ENCODE measurements at places on chromosomes 3 and 15.

GRCh38 chr3:8156138-8156537, 345.5 kb upstream of the LMCD1 start:
- DNase-seq, result no peak

DNA sequence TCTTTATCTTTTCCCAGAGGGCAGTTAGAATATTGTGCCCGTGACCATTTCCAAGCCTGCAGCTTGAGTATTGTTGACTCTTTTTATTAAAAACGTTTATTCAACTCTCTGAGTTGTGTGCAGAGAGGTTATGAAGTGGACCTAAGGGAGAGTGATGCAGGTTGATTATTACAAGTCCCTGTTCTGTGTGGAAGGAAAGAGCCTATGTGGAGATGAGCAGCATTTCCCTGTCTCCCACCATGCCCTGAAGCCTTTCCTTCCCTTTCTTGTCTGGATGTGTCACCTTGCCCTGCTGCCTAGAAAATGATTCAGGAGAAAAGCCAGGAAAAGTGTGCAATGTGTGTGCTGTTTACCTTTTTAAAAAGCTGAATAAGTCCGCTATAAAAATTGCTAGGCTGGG, 19.4 kb downstream of the ZPLD1 start:
- DNase-seq, result no peak

- no peak for DNase-seq
Measured at GRCh38 chr3:141218162-141218835, 13.3 kb upstream of the PXYLP1 start.

DNA sequence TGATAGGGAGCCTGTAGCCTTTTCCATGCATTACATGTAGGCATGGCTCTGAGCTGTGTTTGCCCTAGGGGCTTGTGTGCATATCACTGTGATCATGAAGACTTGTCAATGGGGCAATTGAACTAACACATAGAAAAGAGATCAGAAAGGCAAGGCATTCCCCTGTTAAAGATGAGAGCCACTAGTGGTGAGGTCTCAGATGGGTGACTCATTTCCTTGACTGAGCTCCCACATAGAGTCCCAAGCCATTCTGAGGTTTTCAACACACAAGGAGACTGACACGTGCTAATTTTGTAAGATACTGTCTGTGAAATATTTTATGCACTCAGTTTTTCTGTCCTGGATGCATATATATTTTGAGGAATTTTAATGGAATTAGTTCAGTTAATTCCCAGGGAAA, 53.8 kb downstream of the SAMMSON start:
- DNase-seq, result no peak

DNA sequence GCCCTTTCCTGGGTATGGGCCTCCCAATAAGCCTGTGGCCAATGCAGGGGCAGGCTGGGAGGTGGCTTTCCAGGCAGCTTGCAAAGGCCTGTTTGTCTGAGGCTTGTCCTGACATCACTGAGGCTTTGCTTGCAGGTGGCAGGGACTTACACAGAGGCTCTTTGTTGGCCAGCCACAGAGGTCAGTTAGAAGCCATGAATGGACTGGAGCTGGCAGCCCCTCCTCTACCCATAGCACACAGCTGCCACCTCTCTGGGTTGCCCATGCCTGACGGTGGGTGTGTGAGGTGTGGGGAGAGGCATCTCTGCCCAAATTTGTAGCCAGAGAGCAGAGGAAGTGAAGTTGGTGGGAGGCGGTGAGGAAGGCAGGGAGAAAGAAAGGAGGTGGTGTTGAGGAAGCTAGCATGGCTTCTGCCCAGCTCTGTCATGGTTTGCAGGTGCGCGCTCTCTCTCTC, 17.1 kb downstream of the LIMD1 start:
- DNase-seq, result peak; percentile 35

DNA sequence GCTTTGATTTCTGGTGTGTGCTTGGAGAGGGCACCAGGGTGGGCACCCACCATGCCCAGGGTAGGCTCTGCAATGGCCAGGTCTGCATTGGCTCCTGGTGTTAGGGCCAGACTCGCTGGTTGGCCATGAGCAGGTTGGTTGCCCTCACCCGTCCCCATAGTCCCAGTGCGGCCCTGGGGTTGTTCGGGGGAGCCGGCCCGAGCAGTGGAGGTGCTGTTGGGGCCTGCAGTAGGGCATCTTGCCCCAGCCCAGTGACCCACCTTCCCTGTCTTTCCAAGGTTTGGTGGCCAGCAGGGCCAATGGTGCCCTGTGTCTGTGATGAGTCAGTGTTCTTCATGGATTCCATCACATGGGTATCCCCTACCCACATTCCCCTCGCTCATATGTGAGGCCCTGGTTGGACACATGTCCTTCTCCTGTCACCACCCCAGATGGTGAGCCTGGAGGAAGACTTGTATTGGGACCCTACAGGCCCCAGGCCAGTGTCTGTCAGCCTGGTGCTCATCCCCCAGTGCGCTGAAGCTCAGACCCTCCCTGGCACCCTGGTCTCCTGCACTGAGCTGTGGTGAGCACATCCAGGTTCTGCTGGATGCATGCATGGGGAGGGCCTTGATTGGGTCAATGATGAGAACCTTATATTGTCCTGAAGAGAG, 190.1 kb downstream of the UBE3A start:
- no peak for DNase-seq

GRCh38 chr3:72193771-72194430, 409.0 kb upstream of the PROK2 start:
- DNase-seq, result peak; percentile 37

GRCh38 chr3:120506076-120506827, 55.5 kb upstream of the FSTL1 start:
- peak; percentile 60 for DNase-seq

DNA sequence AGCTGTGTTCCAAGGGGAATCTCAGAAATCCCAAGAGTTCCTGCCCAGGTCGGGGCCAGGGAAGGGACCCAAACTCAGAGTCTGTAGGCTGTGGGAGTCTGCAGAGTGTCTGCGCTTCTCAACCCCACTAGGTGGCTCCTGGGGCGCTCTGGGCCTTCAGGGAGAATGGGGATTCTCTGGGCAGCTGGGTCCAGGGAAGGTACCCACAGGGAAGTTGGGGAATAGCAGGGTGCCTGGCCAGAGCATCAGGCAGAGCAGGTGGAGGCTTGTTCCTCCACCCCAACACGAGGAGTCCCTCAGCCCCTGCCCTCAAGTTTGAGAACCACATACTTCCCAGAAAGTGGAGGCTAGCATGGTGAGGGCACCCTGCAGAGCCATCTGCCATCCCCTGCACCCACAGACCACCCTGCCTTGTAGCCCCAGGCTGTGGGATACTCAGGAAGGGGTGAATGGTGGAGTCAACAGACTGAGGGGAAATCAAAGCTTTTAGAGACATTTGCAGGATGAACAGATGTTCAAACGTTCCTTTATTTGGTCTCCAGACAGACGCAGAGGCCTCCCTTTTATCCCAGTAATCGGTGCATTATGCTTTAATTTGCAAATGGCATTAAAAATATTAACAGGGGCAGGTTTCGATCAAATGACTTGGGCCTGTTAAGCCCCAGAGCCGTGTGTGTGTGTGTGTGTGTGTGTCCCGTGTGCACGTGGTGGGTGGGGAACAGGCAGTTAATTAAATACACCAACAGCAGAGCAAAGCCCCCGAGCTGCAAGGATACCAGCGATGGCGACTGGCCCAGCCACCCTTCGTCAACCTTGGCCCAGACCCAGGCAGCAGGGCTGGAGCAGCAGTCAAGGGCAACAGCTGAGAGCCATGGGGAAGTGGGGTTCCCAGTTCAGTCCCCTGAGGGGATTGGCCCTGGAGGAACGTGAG, 57.7 kb downstream of the DNAJB8 start:
- DNase-seq, result no peak

- DNase-seq, result no peak
Measured at GRCh38 chr3:133138017-133138416, 99.8 kb downstream of the TMEM108 start.

- DNase-seq, result no peak
Measured at GRCh38 chr3:99355465-99355864, 282.9 kb upstream of the COL8A1 start.

GRCh38 chr3:103127098-103127630, 692.3 kb downstream of the ZPLD1 start:
- DNase-seq, result peak; percentile 71

- DNase-seq, result no peak
Measured at GRCh38 chr3:66033241-66034138, 5.2 kb downstream of the MAGI1 start.

DNA sequence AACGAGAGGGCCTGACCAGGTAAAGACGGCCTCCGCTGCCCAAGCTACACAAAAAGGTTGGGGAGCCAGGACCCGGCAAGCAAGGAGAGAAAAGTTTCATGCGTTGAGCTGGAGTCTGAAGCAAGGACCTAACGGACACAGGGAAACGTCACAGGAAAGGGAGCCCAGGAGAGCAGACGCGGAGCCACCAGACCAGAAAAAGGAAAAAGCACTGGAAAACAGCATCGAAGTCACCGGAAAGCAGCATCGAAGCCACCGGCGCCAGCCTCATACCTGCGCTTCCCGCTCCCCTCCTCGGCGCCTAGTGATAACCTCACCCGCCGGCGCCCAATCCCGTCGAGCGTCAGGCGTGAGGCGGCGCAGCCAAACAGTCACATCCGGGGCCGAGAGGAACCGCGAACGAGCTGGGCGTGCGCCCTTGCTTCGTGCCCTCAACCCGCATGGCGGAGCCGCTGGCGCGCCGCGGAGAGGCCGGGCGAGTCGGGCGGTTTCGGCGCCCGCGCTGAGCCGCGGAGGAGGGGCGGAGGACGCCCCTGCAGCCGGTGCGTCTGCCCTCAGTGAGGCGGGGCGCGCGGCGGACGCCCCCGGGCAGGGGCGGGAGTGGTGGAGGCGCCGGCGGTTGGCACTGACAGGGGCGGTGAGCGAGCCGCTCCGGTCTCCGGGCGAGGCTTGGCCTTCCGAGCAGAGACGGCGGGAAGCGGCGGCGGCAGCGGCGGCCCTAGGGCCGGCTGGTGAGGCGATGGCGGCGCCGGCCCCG, at the start of the genes FBXO45 and WDR53:
FBXO45 (plus strand) TSS at position 415 of the 757 bp plus-strand sequence; CDS start at position 740, 325 bp downstream.
WDR53 (minus strand) TSS at position 309 of the 757 bp plus-strand sequence. CDS start 7,079 bp downstream, outside the sequence.
- DNase-seq, result peak; percentile 95

GRCh38 chr3:67017211-67017610, 19.1 kb downstream of the KBTBD8 start:
- DNase-seq, result no peak

- DNase-seq, result no peak
Measured at GRCh38 chr3:96022676-96023075, 791.7 kb upstream of the EPHA6 start.

DNA sequence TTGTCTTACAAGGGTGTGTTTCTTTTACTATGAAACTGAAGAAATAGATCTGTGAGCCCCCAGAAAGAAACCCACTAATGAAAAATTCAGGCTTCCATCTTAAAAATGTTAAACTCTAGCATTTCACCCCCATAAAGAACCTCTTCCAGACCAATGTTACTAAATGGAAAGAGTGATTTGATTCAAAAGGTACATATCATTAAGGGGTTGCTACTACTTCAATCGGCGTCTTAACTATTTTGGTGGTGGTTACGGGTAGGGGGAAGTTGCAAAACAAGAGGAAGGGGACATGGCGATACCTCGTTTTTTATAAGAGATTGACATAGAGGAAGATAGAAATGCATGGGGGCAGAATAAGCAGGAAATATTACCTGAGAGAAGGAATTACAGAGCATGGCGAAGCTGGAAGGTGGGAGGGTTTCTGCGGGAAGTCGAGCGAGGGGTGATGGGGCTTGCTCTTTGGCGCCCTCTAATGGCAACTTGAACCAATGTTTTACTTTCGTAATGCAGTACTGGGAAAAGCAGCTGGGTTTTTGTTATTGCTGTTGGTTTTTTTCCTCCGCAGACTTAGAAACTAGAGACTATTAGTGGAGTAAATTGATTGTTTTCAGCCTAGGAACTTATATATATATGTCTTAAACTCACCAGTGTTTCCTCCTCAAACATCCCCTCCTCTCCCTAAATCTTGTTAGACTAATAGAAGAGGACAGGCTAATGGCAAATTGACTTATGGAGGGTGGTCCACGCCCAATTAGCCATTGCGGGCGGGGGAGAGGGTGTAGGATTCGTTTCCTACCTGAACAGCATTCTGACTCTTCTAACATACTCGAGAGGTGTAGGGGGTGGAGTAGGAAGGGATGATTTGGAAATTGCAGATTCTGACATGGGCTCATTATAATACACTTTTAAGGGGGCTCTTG, 11.3 kb upstream of the SOX2 start:
- DNase-seq, result peak; percentile 83

DNA sequence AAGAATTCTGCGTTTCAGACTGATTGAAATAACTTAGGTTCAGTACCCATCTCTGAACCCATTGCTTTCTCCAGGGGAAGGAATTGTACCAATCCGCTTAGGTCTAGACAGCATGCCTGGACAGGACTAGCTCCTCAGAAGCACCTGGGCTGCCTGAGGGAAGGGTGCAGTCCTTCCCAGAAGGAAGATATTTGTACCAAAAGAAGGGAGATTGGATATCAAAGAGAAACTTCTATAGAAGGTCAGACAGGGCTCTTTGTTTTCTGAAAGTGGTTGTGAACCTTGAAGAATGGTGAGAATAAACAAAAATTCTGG, 133.8 kb upstream of the LRTM1 start:
- no peak for DNase-seq

DNA sequence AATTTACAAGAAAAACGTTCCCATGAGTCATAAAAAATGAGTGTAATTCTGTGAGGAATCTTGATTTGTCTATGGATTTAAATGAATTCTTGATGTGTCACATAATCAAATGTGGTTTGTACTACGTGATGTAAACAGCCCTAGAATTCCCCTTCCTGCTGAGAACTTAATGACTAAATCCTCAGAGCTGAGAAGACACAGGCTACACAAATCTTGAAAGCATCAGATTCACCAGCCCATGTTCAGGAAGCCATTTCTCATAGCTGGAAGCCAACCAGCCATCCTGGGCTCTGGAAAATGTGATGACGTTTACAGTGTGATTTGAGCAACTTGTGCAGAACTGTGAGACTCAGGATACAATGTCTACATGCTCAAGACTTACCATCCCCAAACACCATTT, 193.7 kb upstream of the MME start:
- DNase-seq, result peak; percentile 99

- DNase-seq, result no peak
Measured at GRCh38 chr3:104245261-104245660, 1121.4 kb upstream of the ALCAM start.

DNA sequence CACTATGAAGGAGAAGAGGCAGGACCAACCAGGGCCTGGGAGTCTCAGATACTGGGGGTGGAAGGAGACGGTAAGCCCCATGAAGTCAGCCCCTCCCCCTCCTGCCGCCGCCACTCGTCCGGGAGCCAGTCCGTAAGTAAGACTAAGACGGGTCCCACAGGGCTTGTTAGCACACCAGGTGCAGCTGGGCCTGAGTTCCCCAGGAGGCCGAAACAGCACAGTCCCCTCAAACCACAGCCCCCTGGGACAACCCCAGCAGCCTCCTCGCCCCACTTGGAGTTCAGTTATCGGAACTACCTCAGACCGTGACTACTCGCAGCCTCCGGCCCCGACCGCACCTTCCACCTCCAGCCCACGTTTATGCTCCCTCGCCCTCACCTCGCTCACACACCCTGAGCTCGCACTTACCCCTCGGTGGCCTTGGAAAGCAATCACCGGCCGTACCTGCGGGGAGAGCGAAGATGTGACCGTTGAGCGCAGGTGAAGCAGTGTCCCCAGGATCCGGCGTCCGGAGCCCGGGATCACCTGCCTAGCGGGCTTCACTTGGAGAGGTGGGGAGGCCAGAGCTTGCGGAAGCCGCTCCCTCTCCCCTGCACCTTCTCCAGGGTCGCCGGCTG, 557 bp downstream of the ELL3 start:
- DNase-seq, result no peak

- no peak for DNase-seq
Measured at GRCh38 chr3:63995086-63995485, 28.2 kb downstream of the PSMD6 start.
